Naive thymus-derived CD4-positive, alpha-beta T cell (primary cell): ENCODE measurements at places on chromosomes 2 and 18. TPM values are rescaled to one million over a fixed set of nuclear protein-coding genes. Genes with fewer than 3 reads are reported as not detected.

DNA sequence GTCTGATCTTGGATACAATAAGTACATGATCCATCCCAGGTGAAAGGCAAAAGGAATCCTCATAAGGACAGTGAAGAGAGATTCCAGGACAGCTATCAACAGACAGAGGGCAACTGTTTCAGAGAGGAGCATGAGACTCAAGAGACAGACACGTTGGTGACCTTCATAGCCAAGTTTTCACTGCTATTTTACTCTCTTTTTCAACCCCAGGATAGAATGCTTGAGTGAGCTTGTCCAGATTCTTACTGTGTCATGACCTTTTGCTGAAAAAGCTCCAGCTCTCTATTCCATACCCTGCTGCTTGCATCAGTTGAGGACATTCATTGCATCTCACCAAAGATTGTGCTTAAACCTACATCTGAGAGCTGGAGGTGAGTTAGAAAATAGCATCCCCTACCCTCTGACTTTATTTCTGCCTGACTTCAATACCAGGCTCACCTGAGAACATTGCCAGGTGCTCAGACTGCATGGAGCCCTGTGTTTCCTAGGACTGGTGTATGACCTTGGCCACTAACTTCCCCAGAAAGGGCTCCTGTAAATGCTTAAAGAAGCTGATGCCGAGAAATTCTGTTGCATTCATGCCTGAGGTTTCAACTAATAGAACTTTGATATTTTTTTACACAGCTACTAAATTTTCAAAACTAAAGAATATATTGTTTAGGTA lies 70.4 kb upstream of the TMEM17 start:
- no peaks in the 10 kb centered on the region for H3K27me3 ChIP-seq
- no peak for DNase-seq
- H3K4me3 ChIP-seq: no peak overlapping the region
- no peaks in the 10 kb centered on the region for H3K4me1 ChIP-seq
- H3K36me3 ChIP-seq: no peaks in the 10 kb centered on the region

Gene PRSS56
- not detected in 2 replicates for total RNA-seq

DNA sequence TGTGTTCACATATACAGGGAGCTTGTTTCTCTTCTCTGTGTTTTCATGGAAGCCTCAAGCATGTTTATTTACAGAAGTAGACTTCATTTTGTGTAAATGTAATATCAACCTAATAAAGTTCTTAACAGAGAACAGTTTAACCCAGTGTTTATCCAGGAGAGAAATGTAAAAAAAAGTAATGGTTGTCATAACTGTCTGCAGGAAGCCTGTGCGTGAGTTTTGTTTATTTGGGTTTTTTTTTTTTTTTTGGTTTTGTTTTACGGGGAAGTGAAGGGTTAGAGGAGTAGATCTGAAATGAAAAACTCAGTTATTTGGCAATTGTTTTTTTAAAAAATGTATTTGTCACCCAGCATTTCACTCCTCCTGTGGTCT lies 124.7 kb downstream of the RAPGEF4 start:
- H3K27ac ChIP-seq: no peak overlapping the region
- H3K27me3 ChIP-seq: no peaks in the 10 kb centered on the region
- no peaks in the 10 kb centered on the region for H3K36me3 ChIP-seq
- H3K4me1 ChIP-seq: no peaks in the 10 kb centered on the region
- DNase-seq: no peak
- no peak overlapping the region for H3K4me3 ChIP-seq

DNA sequence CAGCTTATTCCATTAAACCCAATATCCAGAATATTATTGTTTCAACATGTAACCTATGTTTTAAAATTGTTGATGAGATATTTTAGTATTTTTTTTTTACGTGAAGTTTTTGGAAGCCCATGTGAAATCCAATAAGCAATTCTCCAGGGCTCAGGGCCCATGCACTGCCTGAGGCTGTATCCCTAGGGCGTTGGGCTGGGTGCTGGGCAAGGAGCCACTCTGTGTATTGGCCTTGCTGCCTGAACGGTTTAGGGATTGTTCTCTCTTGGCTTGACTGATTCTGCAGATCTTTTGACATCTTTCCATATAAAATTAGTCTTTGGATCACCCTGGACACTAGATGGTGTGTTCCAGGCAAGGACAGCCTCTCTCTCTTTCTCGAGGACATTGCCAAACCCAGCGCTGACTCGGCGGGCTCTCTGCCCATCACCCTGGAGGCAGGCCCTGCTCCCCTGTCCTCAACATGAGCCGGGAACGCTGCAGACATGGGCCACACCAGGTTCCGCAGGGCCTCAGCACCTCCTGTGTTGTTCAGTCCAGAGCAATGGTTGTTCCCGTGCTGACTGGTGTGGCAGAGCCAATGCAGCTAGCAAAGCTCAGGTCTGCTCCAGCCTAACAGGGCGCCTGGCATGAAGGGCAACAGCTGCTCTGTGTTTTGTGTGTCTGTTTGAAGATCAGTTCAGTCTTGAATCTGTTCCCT lies 163.0 kb downstream of the SEPTIN10 start:
- H3K36me3 ChIP-seq: peaks cover 5% of the 10 kb centered on the region
- no peak overlapping the region for H3K27ac ChIP-seq

- H3K4me3 ChIP-seq: no peak overlapping the region
- H3K27ac ChIP-seq: no peak overlapping the region
- no peaks in the 10 kb centered on the region for H3K27me3 ChIP-seq
- DNase-seq: no peak
- H3K4me1 ChIP-seq: no peaks in the 10 kb centered on the region
Observed at GRCh38 chr2:184162426-184162825, 435.9 kb upstream of the ZNF804A start.

GRCh38 chr2:67642046-67642382 lies 244.9 kb downstream of the ETAA1 start:
- DNase-seq: no peak
- no peak overlapping the region for H3K4me3 ChIP-seq
- H3K36me3 ChIP-seq: no peaks in the 10 kb centered on the region
- H3K4me1 ChIP-seq: no peaks in the 10 kb centered on the region
- H3K27ac ChIP-seq: no peak overlapping the region

DNA sequence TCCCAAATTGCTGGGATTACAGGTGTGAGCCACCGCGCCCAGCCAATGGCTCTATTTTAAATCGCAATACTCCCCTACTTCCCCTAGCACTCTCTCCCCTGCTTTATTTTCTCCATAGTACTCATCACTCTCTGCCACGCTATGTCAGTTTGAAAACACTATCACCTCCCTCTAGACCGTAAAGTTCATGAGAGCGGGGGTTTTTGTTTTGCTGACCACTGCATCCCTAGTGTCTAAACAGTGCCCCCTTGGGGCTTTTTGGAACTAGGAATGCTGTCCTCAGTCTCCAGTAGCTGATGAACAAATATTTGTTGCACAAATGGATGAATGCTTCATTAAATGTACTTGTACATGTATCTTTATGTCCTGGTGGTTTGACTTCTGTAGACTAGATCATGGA lies 44.1 kb downstream of the ATOH8 start:
- DNase-seq: no peak
- no peak overlapping the region for H3K4me3 ChIP-seq
- no peaks in the 10 kb centered on the region for H3K36me3 ChIP-seq
- H3K4me1 ChIP-seq: no peaks in the 10 kb centered on the region
- H3K27ac ChIP-seq: no peak overlapping the region
- H3K27me3 ChIP-seq: no peaks in the 10 kb centered on the region

Gene NTSR2
- total RNA-seq: not detected in 2 replicates

Gene RAX
- total RNA-seq: not detected in 2 replicates

Gene INHBB
- not detected for total RNA-seq

DNA sequence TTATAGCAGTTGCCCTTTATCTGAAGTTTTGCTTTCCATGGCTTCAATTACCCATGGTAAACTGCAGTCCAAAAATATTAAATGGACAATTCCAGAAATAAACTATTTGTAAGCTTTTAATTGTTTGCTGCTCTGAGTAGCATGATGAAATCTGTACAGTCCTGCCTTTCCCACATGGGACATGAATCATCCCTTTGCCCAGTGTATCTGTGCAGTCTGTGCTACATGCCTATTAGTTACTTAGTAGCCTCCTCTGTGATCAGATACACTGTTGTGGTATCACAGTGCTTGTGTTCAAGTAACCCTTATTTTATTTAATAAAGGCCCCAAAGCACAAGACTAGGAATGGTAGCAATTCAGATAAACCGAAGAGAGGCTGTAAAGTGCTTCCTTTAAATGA lies 810.6 kb upstream of the PIK3C3 start:
- H3K36me3 ChIP-seq: no peaks in the 10 kb centered on the region
- H3K27ac ChIP-seq: no peak overlapping the region
- DNase-seq: no peak
- no peaks in the 10 kb centered on the region for H3K4me1 ChIP-seq

DNA sequence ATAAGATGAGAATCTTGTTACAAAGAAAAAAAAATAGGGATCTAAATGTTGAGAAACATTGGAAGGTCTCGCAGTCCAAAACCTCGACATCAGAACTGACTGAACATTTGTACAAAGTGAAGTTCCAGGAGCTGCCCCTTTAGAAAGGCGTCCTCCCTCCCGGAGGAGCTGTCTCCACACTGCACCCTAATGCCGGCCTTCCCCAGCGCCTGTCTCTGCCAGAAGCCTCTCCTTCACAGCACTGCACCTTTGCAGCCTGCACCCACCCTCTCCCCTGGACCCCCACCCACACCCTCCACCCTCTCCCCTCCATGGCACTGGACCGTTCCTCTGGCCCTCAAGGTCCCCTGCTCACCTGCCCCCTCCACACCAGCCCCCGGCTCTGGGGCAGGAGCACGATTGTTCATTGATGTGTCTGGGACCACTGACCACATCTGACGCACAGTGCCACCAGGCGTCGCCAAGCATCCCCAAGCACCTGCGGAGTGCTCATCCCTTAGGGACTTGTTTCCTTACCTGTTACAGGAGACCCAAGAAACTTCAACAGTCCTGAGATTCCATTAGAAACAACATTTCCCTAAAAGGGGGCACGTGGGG lies 90.3 kb upstream of the SNTG2 start:
- no peaks in the 10 kb centered on the region for H3K27me3 ChIP-seq
- H3K4me1 ChIP-seq: peaks cover 4% of the 10 kb centered on the region
- DNase-seq: no peak
- no peak overlapping the region for H3K4me3 ChIP-seq
- no peaks in the 10 kb centered on the region for H3K36me3 ChIP-seq

DNA sequence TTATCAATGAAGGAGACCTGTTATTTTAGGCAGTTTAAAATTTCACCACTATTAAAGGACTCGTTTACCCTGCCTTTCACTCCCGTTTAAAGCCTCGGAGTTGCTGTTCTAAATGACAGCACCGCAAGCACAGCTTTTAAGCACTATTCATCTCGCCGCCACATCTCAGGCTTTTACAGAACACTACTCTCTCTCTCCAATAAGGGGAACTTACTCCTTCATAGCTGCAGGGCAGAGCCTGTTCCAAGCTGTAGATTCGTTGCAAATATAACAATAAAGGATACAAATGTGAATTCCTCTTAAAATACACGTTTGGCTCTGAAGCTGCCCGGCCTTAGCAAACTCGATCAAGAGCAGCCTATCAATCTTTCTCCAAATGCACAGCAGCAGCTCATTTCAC lies 271.8 kb downstream of the ZNF521 start:
- no peak for DNase-seq
- H3K27me3 ChIP-seq: no peaks in the 10 kb centered on the region
- H3K36me3 ChIP-seq: no peaks in the 10 kb centered on the region
- no peak overlapping the region for H3K27ac ChIP-seq

GRCh38 chr2:215455958-215456357 lies 20.1 kb upstream of the FN1 start:
- no peak for DNase-seq
- no peak overlapping the region for H3K4me3 ChIP-seq
- H3K27ac ChIP-seq: no peak overlapping the region
- no peaks in the 10 kb centered on the region for H3K36me3 ChIP-seq

- no peak for DNase-seq
- no peaks in the 10 kb centered on the region for H3K27me3 ChIP-seq
- H3K4me3 ChIP-seq: no peak overlapping the region
- no peaks in the 10 kb centered on the region for H3K4me1 ChIP-seq
- no peak overlapping the region for H3K27ac ChIP-seq
- no peaks in the 10 kb centered on the region for H3K36me3 ChIP-seq
Observed at GRCh38 chr2:221005338-221005737, 566.8 kb downstream of the EPHA4 start.

GRCh38 chr2:232490221-232491138 lies 2.8 kb upstream of the ECEL1 start:
- H3K27me3 ChIP-seq: no peaks in the 10 kb centered on the region
- no peak overlapping the region for H3K27ac ChIP-seq
- no peak for DNase-seq
- H3K36me3 ChIP-seq: no peaks in the 10 kb centered on the region
- no peaks in the 10 kb centered on the region for H3K4me1 ChIP-seq

- no peak for DNase-seq
- H3K27ac ChIP-seq: no peak overlapping the region
- no peaks in the 10 kb centered on the region for H3K4me1 ChIP-seq
- H3K36me3 ChIP-seq: no peaks in the 10 kb centered on the region
- H3K4me3 ChIP-seq: no peak overlapping the region
- H3K27me3 ChIP-seq: no peaks in the 10 kb centered on the region
Observed at GRCh38 chr2:48249631-48250473, 280.1 kb upstream of the STON1 start.

- H3K36me3 ChIP-seq: no peaks in the 10 kb centered on the region
- no peak for DNase-seq
- H3K4me3 ChIP-seq: no peak overlapping the region
- no peaks in the 10 kb centered on the region for H3K27me3 ChIP-seq
- H3K4me1 ChIP-seq: no peaks in the 10 kb centered on the region
Observed at GRCh38 chr2:234939996-234940395, 11.8 kb upstream of the SH3BP4 start.

Gene SCN3A
- total RNA-seq: 0.02 TPM in 1 of 2 replicates, not detected in the other

GRCh38 chr2:56687169-56687568 lies 503.4 kb downstream of the CCDC85A start:
- no peaks in the 10 kb centered on the region for H3K36me3 ChIP-seq
- no peak overlapping the region for H3K4me3 ChIP-seq
- no peaks in the 10 kb centered on the region for H3K27me3 ChIP-seq
- H3K27ac ChIP-seq: no peak overlapping the region

DNA sequence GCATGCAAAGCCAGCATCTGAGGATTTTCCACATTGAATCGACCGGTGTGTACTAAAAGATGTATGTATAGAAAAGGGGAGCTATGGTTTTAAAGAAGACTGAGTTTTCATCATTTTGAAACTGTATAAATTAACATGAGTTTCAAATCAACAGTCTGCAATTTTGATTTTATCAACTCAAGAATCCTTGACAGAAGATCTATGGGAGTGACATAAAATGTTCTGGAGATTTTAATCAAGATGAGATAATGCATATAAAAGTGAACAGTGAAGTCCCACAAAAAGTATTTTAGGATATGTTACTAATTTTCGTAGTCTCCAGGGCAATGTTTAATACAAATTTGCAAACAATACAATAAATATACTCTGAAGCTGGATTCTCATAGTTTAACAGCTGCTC lies 24.0 kb upstream of the CERS6 start:
- H3K27me3 ChIP-seq: no peaks in the 10 kb centered on the region
- H3K36me3 ChIP-seq: no peaks in the 10 kb centered on the region
- H3K4me3 ChIP-seq: no peak overlapping the region
- peaks cover 6% of the 10 kb centered on the region for H3K4me1 ChIP-seq
- H3K27ac ChIP-seq: no peak overlapping the region

GRCh38 chr18:63271881-63272299 lies 47.7 kb downstream of the BCL2 start:
- H3K27ac ChIP-seq: peak overlapping the region; percentile 38
- H3K36me3 ChIP-seq: no peaks in the 10 kb centered on the region
- H3K4me3 ChIP-seq: no peak overlapping the region
- DNase-seq: no peak

Gene SPR
- total RNA-seq: 0.94 and 1.1 TPM in 2 replicates
